ENCODE measurements at places on chromosomes 16 and 17. TPM values are rescaled to one million over a fixed set of nuclear protein-coding genes. Genes with fewer than 3 reads are reported as not detected.
A peak's percentile ranks its signal among the peaks of the same experiment; 100 is the strongest.

SCARF1 gene
- 6.5 TPM for total RNA-seq

DNA sequence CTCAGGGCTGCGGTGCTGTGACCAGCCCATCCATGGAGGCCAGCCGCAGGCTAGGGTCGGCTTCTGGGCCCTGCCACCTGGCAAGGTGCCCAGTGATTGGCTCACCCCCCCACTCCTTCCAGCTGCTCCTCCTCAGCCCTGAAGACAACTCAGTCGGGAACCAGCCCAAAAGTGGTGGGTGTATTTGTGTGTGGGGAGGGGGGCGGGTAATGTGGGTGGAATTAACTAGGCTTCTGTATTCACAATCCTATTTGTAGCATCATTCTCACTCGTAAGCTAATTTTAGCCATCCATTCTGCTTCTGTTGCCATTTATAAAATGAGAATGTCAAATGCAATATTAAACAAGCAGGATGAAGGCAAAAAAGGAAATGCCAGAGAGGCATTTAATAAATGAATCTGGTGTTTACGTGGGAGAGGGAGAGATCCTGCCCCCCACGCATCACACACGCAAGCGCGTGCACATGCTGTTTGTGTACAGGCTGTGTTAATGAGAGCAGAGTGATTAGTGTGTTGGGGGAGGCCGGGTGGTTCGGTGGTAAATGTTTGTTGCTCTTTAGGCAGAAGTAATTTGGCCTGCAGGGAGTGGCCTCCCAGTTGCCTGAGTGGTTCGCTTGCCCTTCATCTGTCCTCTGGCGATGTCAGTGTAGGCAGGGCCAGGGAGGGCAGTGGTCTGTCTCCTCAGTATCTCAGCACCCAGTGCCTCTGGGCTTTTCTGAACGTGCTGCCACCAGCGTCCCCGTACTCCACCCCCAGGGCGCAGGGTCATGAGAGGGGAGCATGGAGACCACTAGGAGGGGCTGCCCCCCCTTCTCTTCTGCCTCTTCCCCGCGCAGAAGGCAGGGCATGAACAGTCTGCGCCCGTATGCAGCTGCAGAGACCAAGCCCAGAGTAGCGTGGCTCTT lies 140.1 kb downstream of the CCDC182 start:
- DNase-seq = peak; percentile 69

DNA sequence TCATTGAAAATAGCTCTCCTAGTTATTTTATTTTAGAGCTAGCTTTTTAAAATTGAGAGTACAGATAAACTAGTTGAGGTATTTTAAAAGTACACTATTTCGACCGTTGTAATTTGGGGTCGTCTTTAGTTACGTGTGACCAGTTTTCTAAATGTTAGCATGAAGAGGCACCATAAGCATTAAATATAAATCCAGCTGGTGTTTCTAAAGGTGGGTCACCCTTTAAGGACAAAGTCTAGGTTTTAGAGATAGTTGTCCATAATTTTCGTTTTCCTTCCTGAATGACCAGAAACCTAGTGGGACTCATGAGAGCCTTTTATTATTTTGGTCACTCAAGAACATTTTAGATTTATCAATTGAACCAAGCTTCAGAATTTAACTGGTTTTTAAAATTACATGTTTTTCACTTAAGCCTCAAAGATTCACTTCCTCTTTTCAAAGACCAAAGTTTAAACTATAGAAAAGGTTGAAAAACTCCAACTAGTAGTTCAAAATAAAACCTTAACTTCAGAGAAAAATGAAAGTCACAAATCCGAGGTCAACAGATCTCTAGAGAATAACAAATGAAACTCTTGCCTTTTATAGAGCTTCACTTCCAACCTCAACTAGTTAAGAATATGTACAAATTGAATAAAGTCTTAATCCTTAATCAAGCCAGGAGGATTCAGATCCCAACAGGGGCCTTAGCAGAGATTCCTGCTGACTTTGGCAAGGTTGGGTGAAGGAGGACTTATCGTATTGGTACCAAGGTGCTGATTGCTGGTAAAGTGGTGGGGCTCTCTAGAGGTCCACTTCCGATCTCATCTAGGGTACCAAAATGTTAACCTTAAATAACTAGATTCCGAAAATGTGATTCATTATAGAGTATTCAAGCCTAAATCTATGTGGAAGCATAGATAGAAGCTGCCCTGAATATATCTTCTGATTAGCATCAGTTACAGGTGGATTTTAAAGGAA lies 32.5 kb downstream of the PHKB start:
- DNase-seq = no peak

FBXW10 gene
- total RNA-seq = not detected

DNA sequence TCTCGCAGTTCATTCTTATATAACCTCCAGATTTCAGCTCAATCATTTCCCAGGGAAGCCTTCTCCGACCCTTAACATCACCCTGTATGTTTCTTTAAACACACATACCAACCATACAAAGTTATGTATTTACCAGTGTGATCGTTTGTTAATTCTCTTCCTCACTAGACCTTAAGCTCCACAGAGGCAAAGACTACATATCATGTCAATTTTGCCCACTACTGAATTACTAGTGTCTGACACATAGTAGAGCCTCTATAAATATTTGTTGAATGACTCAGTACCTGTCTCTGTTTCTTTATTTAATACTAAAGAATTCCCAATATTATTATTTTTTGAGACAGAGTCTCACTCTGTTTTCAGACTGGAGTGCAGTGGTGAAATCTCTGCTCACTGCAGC lies 137.2 kb downstream of the SHISA9 start:
- DNase-seq = no peak

TTYH2 gene
- total RNA-seq = 11.2 TPM

GRCh38 chr17:41766135-41766534 lies 20.4 kb downstream of the JUP start:
- no peak for DNase-seq

DNA sequence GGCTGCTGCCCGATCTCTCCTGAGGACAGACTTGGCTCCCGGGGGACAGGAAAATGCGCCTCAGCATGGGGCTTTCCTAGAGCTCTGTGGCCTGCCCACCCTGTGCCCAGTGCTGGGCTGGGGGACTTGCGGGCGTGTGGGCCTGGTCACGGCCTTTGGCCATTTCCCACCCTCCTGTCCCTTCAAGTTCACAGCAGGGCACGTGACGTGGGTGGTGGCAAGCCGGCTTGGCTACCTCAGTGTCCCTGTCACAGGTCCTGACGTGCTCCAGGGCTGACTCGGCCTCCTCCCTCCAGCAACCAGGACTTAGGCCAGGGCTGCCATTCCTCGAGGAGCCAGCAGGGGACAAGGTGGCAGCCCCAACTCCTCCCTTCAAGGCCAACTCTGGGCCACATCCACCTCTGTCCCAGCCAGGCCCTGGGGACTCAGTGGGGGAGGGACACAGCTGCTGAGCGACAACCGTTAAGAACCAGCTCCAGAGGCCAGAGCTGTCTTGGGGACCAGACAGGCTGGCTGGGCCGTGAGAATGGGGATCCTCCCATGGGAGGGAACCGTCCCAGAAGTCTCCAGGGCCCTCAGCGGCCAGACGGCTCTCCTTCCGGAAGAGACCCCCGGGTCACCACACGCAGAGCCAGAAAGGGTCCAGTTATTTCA lies 981 bp upstream of the UNC13D start:
- DNase-seq = peak; percentile 71

DNA sequence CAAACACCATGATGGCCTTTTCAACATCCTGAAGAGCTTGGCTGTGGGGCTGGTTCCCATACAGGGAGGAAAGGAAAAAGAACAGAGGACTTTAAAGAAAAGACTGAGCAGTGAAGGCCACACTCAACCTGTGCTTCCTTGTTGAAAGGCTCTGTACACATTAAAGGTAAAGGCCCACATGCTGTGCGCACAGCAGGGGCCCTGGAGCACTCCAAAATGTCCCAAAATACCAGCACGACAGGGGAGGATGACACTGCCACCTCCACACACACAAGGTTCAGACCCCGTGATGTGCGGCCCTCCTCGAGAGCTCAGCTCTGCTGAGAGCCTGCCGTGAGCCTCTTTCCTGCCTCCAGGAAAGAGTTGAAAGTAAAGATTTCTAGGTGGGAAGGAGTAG lies 36.5 kb downstream of the FANCA start:
- no peak for DNase-seq

CFAP52 gene
- not detected for total RNA-seq

GRCh38 chr17:48492401-48493298 lies 38.2 kb downstream of the HOXB1 start:
- peak; percentile 81 for DNase-seq

GRCh38 chr17:81093619-81094508 lies 58.9 kb downstream of the BAIAP2 start:
- no peak for DNase-seq

DNA sequence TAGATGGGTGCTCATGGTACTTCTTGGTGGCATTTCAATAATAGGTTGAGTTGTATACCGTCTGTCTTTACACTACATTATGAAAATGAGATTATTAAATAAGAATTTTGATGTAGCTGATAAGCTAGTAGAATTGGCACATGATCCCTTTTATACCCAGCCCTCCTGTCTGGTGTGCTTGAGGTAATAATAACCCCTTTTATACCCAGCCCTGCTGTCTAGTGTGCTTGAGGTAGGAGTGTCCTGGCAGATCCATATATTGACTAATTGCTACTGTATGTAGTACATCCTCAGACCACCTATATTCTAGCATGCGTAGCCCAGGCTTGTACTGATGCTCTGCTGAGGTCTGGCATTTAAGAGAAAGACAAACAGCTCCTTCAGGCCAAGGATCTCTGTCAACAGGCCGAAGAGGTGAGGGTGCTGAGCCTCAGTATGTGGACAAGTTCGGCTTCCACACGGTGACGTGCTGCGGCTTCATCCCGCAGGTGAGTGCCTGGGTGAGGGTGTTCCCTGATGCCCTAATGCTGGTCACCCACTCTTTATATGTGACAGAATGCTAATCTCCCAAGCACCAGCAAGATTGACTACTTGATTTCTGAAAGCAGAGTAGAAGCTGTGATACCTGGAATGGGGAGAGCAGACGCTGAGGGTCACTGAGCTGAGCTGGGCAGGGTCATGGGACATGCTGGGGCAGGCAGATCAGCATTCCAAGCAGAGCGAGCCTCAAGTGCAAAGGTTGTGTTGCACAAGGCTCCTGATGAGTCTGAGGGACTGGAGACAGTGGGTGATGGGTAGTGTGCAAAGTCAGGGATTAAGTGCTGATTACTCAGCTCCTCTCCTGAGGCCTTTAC lies 5.7 kb downstream of the FN3K start:
- DNase-seq = no peak

GRCh38 chr17:72011561-72011960 lies 109.3 kb upstream of the SOX9 start:
- no peak for DNase-seq
